Ureter (tissue), 1 donor: ENCODE measurements at places on chromosomes 4 and X.

DNA sequence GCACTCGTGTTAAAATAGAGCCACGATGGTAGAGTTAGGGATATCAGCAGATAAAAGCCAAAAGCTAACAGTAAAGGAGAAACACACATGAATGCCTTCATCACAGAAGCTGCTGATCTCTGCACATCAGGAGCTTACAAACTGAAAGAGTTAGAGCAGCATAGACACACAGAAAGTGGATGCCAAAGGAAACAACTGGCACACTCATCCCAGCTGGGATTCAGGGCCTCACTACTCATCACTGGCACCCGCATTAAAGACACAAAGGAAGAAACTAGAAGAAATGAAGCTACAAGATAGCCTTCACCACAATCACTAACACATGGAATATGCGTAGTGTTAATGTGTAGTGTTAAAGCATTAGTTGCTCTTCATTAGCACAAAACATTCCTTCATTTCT is 156.4 kb upstream of the TBL1X start:
- no peak for DNase-seq

- DNase-seq: no peak
Measured at GRCh38 chrX:19827088-19827487, 60.3 kb downstream of the SH3KBP1 start.

DNA sequence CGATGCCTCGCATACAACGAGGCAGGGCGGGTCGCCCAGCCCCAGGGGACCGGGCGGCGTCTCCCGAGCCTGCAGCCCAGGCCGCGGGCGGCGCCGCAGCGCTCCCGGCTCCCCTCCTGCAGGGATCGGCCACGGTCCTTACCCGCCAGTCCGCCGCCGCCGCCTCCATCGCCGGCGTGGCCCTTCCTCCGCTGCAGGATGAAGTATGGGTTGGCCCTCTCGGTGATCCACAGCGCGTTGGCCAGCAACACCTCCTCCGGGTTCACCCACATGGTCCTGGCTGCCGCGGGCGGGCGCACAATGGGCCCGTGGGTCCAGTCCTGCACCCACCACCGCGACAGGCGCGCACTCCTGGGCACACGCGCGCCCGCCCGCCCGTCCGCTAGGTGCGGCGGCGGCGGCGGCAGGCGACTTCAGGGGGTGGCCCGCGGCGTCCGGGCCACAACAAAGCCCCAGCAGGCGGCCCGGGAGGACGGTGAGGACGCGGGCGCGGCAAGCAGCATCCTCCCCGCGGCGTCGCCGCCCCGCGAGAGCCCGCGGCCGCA is 339 bp downstream of the TBC1D9 start:
- peak; percentile 48 for DNase-seq

- DNase-seq: no peak
Measured at GRCh38 chr4:184824081-184824775, 1.5 kb downstream of the ACSL1 start.

DNA sequence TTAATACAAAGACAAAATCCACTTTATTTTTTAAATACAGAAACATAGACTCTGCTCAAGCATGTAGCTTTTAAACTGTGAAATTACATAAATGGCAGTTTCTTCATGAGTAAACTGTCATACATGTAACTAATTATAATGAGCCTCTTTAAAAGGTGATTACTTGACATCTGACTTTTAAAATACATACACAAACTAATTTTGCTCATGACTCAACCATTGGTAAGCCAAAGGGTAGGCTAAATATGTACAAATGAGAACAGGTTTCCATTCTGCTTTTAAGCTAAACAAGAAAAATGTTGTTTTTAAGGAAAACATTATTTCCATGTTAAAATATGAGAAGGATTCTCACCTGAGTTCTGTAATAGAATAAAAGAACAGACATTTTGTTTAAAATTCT is 27.9 kb downstream of the CAMK2D start:
- no peak for DNase-seq

DNA sequence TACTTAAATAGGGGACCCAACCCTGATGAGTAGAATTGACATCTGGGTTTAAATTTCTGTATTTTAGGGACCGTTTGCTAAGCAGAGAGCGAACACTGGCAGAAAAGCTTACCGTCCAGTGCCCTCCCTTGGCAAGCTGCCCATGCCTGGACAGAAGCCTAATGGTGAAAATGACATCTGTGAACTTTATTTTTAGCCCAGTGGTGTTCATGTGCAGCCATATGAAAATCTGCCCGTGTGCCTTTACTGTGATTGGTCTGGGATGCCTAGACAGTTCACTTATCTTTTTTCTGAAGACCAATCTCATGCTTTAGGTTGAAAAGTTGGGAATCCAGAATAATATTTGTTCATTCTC is 1.1 kb downstream of the STBD1 start:
- no peak for DNase-seq

- DNase-seq: no peak
Measured at GRCh38 chr4:36323816-36324419, 42.5 kb downstream of the DTHD1 start.

- no peak for DNase-seq
Measured at GRCh38 chr4:152079079-152079478, 318.3 kb upstream of the GATB start.

GRCh38 chrX:14032406-14032805 is 2.7 kb upstream of the GEMIN8 start:
- DNase-seq: peak; percentile 62

DNA sequence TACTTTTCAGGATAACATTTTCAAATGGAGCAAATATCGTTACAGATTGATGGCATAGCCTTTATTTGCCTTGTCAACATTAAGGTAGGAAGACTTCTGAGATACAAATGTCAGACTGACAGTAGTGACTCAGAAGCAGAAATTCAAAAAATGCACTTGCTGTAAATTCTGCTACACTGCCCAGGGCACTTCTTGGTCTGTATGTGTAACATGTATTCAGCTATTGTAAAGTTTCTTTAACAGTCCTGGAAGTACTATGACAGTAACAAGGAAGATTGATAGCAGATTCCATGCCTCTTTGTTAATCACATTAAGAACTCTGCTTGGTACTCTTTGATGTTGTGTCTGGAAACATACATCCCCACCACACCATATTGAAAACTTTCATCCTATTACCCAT is 69.6 kb upstream of the PCDH18 start:
- no peak for DNase-seq

- DNase-seq: no peak
Measured at GRCh38 chr4:96352051-96352517, 512.2 kb downstream of the PDHA2 start.

- DNase-seq: no peak
Measured at GRCh38 chr4:15568821-15569220, 86.3 kb downstream of the FBXL5 start.

- no peak for DNase-seq
Measured at GRCh38 chrX:96978906-96979305, 95.2 kb downstream of the RPA4 start.

- no peak for DNase-seq
Measured at GRCh38 chr4:40194602-40195161, 2.1 kb upstream of the RHOH start.

DNA sequence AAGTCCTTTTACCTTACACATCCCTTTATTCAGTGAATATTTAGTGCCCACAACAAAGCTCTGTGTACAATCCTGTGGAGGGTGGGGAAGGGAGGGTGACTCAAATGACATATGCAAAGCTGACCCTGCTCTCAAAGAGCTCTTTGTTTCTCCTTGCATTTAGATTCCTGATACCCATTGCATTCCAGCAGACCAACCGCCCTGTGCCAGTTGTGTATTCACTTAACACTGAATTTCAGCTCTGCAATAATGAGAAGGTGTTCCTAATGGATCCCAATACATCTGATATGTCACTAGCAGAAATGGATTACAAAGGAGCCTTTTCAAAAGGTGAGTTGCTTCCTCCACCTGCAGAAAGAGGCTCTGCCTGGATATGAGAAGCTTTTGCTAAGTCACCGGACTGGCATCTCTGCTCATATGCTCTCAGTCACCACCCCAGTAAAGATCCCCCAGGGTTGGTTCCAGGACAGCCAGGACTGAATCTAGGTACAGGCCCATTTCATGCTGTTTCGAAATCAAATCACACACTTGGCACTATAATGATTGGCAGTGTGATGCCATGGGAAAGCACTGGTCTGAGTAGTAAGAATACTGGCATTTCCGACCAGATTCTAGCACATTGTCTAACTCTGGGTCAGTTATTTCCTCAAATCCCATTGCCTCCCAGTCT is 17.1 kb upstream of the ANXA3 start:
- no peak for DNase-seq

DNA sequence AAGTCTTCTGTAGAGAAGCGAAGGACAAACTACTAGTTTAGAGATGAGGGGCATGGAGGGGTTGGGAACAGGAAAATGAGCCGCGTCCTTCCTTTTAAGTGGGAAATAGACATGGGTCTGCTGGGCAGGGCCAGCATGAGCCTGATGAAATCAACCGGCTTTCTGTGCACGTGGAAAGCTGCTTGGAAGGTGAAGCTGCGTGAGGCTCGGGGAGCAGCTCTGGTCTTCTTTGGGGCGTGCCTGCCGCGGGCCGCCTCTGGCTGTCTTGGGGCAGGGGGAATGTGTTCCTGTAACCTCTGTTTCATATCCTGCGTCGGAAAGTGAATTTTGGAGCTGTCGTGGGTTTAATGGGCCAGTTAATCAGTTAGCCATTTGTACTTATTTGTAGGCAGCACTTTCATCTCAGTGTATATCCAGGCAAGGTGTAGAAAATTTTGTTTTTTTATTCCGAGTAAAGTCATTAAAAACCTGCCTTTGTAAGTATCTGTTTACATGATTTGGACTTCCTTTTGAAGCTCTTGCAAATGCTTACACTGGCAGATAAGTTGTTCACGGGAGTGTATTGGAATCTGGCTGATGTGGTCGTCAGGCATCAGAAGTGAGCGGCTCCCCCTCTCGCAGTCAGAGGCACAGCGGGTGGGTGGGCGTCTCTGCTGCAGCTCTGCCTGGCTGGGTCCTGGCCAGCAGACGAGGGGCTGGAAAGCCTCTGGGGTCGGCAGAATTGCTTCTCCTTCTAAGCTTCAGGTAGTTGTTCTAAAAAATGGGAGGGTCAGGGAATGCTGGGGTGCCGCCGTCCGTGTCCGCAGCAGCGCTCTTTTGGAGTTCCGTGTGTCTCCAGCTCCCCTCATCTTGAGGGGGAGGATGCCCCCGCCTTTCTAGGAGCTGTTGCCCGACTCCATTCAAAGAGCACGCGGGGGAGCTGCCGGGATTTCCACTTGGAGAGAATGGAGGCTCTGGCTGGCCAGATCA is 70.5 kb upstream of the HGFAC start:
- no peak for DNase-seq

DNA sequence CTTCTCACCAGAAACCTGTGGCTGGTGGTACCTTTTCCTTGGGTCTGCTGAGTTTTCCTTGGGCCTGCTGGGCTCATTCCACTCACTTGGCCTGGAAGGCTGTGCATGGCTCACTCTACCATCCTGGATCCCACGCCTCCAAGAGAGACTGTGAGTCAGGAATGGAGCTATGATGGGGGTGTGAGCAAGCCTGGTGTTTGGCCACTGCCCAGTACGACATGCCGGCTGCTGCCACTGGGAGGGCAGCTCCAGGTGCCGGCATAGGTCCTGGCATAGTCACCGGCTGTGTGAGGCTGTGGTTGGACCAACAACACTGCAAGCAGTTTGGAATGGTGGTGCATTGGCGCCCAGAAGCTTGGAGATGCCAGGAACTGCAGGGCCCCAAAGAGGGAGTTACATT is 721.7 kb downstream of the PCDH18 start:
- DNase-seq: no peak

DNA sequence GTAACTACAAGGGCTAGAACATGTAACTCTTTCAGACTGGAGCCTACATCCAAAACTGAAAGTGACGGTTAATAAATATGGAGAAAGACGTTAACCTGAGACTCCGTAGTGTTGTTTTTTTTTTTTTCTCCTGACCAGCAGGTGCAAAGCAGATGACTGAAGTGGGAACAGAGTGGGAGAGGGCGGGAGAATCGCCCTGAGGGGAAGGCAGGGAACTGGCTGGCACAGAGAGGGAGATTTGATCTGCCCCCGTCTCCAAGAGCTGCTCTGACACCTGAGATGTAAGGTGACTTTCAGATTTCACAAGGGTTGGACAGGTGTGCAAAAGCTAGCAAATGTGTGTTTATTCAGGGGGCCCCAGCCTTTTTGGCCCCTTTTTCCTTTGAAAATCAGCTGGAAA is 180.2 kb downstream of the PALLD start:
- DNase-seq: no peak

- DNase-seq: no peak
Measured at GRCh38 chr4:173930329-173930967, 353.0 kb downstream of the FBXO8 start.

- DNase-seq: no peak
Measured at GRCh38 chr4:56840559-56840958, 19.1 kb upstream of the SPINK2 start.

- DNase-seq: no peak
Measured at GRCh38 chr4:109861916-109862511, 14.1 kb downstream of the LRIT3 start.

DNA sequence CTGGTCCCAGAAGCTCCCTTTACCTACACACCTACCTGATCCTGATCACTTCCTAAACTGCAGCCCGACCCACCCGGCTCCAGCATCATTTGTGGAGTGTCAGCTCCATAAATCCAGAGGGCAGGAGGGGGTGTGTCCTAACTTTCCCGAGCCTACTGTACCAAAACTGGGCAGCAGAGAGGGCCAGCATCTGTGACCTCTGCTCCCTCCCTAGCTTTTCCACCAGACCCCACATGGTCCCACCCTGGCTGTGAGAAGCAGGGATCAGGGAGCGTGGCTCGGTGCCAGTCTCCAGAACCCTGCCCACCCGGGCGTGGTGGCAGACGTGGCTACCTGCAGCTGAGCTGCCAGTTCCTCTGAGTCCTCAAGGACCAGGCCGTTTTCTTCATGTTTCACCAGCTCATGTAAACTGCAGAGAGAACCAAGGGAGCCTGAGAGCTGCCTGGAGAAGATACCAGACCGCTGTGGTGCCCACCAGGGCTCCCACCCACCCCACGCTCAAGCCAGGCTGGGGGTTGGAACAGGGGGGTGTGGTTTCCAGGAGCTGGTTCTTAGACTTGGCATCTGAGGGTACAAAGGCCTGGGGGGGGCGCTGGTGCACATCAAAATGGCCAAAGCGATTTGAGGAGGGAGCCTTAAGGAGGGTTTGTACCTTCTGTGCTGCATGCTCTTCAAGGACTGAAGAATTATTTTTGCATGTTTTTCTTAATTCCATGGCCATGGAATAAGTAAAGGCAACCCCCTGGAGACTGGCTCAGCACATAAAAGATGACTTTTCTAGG is 76.7 kb upstream of the DRD5 start:
- DNase-seq: no peak

DNA sequence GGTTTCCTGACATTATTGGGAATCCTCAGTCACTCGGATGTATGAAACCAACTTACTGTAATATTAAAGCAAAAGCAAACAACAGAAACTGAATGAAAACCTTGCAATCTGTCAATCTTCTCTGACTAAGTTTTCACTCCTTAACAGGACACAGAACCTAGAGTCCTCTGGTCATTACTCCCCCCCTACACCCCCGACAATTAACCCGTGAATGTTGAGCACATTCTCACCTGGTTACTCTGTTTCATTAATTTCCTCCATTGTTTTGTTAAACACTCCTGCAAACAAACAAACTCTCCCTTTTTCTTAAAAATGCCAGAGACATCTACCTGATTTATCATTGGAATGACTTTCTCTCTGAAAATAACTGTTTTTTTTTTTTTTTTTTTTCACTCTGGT is 469.0 kb upstream of the PRKX start:
- no peak for DNase-seq
